ENCODE measurements at places on chromosomes 4 and X.

DNA sequence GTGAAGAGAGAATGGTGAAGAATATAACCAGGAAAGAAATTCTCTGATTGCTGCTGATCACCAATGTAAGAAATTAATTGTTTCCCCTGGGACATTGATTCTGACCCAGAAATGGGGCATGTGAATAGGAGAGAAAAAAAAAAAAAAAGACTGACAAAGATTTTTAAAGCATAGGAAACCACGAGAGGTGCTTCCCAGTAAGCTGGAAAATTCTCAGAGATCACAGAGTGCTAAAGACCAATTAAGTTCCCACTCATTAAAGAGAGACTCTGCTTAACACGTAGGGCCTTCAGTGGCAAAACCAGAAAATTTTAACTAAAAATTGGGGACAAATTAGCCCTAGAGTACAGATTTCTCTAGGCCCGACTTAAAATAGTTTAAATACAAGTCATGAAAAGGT, 604.4 kb downstream of the ARAP2 start:
- no peak for DNase-seq

GRCh38 chr4:78414116-78414515, 137.5 kb upstream of the ANXA3 start:
- DNase-seq: no peak

DNA sequence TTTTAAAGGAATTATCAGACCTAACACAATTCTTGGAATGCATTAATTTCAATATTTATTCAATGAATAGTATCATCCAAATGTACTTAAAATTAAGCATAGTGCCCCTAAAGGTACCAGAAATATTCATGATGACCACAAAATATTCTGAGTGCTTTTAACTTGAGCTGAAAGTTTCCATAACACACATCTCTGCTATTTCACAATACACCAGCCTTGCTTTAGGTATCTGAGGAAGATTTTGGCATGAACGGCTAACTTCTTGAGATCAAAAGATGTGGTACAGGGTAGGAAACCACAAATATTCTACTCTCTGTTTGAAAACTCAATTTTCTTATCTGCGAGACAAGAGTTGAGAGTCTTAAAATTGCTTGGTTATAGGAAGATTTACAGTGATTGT, 538.3 kb upstream of the PCDH7 start:
- DNase-seq: no peak

DNA sequence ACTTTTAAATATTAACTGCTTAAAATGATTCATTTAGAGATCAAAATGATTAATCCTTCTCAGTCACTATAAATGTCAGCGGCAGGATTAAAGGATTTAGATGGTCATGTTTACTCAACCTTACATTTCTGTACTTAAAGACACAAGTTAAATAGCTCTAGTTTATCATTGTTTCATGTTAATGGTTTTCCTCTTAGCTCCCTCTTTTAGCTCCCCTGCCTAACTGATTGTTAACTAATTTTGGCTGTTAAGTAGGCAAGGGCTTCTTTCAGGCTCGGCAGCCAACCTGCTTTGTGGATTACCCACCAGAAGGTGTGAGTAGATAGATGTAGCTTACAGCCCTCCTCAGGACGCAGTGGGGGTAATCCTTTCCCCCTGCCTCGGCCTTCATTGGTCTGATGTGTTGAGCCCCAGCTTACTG, 96.0 kb downstream of the TENM3 start:
- DNase-seq: no peak

- no peak for DNase-seq
Observed at GRCh38 chr4:157564771-157565170, 344.2 kb downstream of the GRIA2 start.

DNA sequence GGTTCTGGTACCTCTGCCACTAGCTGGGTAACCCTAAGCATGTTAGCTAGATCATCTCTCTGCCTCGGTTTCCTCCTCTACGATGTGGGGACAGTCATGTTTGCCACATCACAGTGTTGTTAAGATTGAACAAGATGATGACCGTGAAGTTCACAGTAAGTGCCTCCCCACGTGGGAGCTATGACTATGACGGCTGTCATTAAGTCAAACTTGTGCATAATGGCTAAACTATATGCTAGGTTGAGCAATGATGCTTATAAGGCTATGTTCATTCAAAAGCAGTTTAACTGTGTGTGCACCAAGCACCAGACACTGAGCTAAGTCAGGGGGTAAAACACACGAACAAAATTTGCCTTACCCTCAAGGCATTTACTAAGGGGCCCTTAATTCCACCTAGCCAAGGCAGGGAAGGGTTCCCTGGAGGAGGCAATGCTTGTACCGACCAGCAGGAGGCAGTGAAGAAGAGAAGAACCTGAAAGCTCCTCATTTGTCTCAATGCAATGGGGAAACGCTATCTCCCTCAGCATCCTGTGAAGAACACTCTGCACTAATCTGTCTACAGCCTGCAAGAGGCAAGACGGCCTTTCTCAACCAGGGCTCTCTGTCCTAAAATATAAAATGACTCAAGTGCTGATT, 52.9 kb downstream of the MAP7D2 start:
- DNase-seq: no peak

DNA sequence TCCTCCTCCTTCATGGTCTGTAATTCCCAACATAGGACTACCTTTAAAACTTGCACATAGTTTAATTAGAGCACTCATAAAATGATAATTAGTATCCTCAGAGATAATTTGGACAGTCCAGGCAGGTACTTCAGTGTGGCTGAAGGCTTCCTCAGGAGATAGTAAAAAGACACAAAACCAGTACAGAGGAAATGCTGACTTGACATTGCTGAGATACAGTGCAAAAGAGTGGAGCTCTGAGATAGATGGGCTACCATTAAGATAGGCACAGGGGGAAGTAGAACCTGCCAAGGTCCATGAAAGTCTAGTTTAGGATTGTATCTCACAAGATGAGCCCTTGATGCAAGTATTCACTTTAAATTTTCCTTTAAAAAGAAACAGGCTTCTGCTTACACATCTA, 91.0 kb downstream of the USP9X start:
- DNase-seq: no peak

DNA sequence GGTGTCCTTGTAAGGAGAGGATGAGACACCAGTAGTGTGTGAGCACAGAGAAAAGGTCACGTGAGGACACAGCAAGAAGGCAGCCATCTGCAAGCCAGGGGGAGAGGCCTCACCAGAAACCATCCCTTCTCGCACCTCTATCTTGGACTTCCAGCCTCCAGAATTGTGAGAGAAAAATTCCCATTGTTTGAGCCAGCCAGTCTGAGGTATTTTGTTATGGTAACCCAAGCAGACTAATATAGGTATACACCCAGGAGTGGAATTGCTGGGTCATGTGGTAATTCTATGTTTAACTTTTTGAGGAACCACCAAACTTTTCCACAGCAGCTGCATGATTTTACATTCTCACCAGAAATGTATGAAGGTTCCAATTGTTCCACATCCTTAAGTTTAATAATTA, 25.6 kb downstream of the ZDHHC9 start:
- DNase-seq: no peak

GRCh38 chr4:144861471-144861870, 215.5 kb downstream of the HHIP start:
- no peak for DNase-seq

DNA sequence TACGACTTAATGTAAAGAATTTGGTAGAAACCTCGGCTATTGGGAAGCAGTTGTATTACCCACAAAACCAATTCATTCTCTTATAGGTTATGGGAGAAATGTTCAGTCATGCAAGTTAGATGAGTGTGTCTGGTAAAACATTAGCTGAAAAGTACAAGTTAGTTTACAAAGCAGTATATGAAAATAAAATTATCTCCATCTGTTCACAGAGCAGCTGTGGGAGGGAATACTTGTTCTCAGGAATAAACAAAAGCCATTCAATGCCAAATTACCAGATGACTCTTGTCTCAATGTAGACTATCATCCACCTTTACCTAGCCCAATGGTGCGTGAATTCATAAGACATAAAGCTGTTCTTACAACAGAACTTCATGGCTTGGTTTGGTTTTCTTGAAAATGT, 28.6 kb downstream of the STAP1 start:
- no peak for DNase-seq

DNA sequence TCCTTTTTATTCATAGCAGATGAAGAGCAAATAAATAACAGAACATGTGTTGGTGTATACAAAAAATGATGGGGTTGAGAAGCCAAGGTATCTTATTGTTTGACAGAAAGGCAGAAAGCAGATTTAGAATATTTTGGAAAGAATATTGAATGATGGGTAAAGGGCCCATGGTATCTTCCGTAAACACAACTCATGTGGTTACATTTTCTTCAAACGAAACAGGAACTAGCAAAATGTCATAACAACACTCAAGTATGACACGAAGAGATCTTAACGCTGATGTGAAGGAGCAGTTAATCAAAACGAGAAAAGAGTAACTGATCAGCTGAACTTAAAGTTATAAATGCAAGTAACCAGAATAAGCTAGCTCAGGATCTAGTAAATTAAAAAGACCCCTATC, 195.7 kb upstream of the GK2 start:
- no peak for DNase-seq

DNA sequence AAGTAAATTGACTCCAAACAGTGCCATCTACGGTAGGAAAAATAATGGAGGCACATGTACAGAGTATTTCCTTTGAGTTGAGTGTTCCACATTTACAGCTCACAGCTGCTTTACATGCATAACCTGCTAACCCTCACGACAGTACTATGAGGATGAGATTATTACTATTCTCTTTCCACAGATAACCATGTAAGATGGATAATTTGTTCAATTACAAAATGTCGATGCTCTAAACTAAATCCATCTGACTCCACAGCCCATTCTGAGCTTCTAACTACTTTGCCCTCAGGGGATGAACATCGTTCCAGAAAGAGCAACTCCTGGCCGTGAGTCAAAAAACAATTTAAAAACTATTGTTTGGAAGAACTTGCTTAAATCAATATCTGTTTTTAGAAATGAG, 330.4 kb upstream of the NWD2 start:
- DNase-seq: no peak

GRCh38 chr4:37737466-37737865, 51.3 kb upstream of the RELL1 start:
- no peak for DNase-seq

GRCh38 chr4:3475041-3475712, 12.1 kb downstream of the DOK7 start:
- no peak for DNase-seq

DNA sequence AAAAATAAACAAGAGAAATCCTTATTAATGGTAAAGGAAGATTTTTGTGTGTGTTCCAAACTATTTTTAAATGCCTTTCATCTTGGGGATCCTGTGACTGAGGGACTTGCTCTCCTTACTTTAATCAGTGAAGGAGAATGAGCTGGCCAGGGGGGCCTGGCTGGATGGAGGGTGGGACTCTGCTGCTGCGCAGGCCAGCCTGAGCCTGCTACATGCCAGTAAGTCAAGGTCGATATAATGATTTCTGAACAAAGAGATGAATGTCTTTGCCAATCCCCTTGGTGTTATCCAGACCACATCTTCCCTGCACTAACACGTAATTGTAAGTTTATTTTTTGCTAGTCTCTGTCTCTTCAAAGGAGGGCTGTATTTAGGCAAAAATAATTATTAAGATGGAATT, 1679.2 kb upstream of the TENM3 start:
- DNase-seq: no peak
